Stimulated activated CD4-positive, alpha-beta T cell treated with anti-CD3 and anti-CD28 coated beads, Interleukin-4, amount 100 ng/mL, for 4 hours (primary cell): ENCODE measurements at places on chromosomes 16 and 17.
A peak's percentile ranks its signal among the peaks of the same experiment; 100 is the strongest.

DNA sequence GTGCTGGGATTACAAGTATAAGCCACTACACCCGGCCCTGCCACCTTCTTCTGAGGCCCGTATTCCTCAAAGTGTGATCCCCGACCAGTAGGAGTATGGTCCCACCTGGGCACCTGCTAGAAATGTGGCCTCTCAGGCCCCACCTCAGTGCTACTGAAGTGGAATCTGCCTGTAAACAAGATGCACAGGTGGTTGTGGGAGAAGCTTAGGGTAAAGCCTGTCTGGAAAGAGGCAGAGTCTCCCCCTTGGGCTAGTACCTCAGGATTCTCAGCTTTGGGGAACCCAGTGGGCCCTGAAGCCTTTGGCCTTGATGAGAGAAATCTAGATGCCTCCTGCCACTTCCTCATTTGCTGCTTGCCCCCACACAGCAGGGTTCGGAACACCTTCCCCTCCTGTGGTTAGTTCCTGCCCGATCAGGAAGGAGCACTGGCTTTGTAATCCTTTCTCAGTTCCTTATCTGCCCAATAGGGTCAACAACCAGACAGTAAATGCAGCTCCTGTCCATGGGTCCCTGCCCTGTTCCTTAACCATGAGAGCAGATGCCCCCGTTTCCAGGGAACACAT lies 25.2 kb downstream of the TK2 start:
- no peak for DNase-seq

DNA sequence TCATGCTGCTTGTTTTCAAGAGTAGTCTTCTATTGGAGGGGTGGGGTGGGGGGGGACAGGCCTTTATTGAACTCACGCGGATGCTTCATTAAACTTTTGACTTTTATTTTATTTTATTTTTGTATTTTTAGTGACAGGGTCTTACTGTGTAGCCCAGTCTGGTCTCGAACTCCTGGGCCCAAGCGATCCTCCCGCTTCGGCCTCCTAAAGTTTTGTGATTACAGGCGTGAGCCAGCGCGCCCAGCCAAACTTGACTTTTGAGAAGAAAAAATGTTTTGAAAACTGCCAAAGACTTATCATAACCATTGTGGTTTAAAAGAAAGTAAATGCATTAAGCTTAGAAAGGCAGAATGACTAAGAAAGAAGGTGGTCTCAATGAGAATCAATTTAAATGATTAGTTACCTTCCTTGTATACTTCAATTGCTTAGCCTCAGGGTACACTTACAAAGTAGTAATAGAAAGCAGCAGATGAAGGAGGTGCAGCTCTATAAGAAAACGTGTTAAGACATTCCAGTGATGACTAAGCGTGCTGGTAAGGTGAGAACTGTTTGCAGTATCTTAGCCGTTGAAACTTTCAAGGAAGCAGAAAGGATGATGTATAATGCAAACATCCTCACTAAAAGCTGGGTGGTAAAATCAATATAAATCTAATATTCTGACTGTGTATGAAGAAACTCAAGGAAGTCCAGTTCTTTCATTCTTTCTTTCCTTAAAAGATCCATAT lies 1.2 kb downstream of the AP2B1 start:
- no peak for DNase-seq

DNA sequence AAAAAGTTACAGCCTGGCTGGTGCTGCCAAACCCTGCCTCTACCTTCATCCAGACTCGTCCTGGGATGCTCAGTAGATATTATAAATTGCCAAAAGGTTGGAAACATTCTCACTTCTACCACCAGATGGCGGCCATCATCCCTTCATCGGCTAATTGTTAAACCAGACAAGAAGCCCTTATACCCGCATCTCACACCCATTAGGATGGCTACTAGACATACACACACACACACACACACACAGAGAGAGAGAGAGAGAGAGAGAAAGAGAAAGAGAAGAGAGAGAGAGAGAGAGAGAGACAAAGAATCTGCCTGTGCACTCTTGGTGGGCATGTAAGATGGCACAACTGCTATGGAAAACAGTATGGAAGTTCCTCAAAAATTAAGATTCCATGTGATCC lies 15.0 kb upstream of the SCIMP start:
- peak; percentile 55 for DNase-seq

- DNase-seq, result no peak
Measured at GRCh38 chr16:48507391-48507790, 102.6 kb downstream of the N4BP1 start.

- no peak for DNase-seq
Measured at GRCh38 chr17:43846963-43847371, at the start of gene CD300LG. CD300LG (plus strand) TSS chr17:43847176; CDS start chr17:43847217, 41 bp downstream.

GRCh38 chr17:48439875-48440505 lies 10.0 kb upstream of the SKAP1 start:
- DNase-seq, result no peak

GRCh38 chr16:81004646-81005353 lies 1.9 kb downstream of the CMC2 start:
- no peak for DNase-seq

DNA sequence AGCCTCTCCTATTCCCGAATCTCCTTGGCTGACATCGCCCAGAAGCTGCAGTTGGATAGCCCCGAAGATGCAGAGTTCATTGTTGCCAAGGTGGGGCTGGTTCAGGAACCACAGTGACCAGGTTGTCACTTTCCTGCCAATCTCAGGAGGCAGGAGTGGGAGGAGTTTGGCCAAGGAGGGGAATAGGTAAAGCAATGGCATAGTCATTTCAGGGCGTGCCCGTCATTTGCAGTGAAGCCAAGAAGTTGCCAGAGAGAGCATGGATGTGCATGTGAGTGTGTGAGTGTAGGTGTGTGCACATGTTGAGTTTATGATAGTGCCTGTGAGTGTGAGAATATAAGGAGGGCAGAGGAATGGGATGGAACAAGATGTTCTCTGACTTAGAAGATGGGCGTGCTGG lies 14.8 kb downstream of the PSMD3 start:
- DNase-seq, result no peak

- DNase-seq, result no peak
Measured at GRCh38 chr17:51657224-51657623, 396.9 kb downstream of the UTP18 start.

DNA sequence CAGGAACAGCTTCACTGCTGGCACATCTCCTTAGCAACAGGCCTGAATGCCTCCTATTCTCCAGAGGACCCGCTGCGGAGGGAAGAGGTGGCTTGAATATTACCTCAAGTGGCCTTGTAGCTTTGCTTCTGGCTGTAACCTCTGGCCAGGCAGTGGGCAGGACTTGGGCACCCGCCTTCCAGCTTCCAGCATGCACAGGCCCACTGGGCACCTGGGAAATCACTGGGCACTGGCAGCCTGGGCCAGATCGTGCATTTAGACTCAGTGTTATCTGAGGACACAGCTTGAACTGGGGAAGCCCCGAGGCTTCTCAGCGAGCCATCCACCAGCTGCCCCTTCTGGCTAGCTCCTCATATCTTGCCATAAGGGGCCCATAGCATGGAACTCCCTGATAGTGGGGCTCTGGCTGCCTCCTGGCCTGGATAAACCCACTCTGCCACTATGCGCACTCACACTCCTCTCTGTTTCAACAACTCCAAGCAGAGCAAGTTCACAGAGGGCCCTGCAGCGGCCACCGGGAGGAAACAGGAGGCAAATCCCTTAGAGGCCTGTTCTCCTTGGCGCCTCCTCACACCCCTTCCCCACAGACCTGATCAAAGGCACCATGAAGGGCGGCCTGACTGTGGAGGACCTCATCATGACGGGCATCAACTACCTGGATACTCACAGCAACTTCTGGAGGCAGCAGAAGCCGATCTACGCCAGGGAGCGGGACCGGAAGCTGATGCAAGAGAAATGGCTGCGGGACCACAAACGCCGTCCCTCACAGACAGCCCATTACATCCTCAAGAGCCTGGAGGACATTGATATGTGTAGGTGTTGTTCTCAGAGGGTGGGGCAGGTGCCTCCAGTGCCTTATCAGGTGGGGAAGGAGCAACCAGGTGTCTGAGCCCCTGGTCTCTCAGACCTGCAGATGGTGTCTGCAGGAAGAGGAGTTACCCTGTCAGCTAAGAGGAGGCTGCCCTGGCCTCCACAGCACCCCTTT lies 7.8 kb downstream of the ODAD4 start:
- DNase-seq, result no peak

GRCh38 chr16:68386628-68387027 lies 61.7 kb downstream of the SMPD3 start:
- no peak for DNase-seq

- DNase-seq, result no peak
Measured at GRCh38 chr17:74682028-74682427, 30.7 kb downstream of the CD300LF start.

- no peak for DNase-seq
Measured at GRCh38 chr17:78535273-78536197, 41.7 kb downstream of the DNAH17 start.

DNA sequence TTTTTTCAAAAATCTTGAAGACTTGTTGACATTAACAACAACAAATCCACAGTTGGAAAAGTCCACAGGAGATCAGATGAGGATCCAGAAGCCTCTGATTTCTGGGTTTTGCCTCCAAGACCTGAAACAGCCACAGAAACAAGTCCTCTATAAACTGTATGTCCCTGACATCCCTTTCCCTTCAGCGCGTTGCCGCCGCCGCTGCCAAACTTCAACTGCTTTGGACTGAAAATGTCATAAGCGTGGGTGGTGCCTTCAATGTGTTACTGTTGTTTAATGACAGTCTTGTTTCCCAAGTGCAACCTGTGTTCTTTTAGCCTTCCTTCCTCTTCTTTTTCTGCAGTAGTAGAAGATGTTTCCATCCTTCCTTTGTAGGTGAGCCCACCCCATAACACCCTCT lies 334.9 kb downstream of the SHISA9 start:
- DNase-seq, result no peak

- peak; percentile 41 for DNase-seq
Measured at GRCh38 chr16:85275533-85276249, 163.4 kb upstream of the CIBAR2 start.

- no peak for DNase-seq
Measured at GRCh38 chr17:4543557-4544026, 11.6 kb downstream of the MYBBP1A start.

GRCh38 chr17:81735264-81736102 lies 23.4 kb downstream of the SLC25A10 start:
- no peak for DNase-seq

DNA sequence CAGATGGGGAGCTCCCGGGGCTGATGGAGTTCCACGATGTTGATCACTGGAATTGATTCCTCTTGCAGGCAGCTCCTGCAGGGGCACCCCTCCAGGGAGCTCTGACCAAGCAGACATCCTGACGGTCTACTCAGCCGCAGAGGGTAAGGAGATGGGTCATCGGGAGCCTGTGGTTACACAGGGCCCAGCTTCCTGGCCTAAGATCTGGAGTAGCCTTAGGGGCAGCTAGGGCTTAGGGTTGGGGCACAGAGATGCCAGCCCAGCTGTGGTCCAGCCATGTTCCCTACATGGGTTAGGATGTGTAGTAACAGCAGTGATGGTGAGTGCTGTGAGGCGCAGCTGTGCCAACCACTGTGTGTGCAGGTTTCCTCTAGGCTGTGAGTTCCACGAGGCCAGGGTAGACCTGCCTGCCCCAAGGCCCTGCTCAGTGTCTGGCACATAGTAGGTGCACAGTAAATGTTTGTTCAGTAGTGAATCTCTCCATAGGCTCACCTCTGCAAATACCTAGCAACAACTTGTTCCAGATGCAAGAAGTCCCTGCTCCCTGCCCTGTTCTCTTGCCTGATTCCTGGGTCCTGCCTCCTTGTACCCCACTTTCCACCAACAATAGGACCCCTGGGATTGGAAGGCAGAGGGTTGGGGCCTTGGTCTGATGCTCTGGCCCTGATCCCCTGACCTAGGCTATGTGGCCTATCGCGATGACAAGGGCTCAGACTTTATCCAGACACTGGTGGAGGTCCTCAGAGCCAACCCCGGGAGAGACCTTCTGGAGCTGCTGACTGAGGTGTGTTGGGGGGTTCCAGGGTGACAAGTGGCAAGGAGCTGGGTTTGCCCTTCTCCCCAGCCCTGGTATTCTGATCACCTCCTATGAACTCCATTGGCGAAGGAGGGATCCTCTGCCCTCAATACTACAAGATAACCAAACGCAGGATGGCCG lies 13.7 kb downstream of the ZNF213 start:
- DNase-seq, result no peak

GRCh38 chr16:54286090-54286365 lies 559 bp downstream of the IRX3 start:
- DNase-seq, result no peak

- no peak for DNase-seq
Measured at GRCh38 chr17:68835071-68835470, 120.1 kb downstream of the ABCA8 start.

DNA sequence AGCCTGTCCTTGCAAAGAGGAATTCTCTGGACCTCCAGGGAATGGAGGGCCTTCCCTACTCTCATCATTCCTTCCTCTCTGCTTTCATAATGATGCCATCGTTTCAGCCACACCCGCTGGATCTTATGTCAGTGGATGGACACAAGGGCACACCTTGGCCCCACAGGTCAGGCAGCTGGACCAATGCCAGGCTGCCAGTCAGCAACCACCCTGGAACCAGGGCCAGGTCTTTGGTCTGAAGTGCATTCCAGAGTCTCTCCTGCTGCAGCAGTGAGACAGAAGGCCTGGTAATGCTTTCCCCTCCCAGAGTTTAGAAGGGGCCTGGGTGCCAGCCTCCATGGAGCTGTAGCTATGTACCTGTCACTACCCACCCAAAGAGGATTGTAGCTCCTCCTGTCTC lies 7.4 kb downstream of the C1QL1 start:
- DNase-seq, result no peak

- DNase-seq, result no peak
Measured at GRCh38 chr16:20515688-20516090, 60.5 kb downstream of the ACSM2B start.

DNA sequence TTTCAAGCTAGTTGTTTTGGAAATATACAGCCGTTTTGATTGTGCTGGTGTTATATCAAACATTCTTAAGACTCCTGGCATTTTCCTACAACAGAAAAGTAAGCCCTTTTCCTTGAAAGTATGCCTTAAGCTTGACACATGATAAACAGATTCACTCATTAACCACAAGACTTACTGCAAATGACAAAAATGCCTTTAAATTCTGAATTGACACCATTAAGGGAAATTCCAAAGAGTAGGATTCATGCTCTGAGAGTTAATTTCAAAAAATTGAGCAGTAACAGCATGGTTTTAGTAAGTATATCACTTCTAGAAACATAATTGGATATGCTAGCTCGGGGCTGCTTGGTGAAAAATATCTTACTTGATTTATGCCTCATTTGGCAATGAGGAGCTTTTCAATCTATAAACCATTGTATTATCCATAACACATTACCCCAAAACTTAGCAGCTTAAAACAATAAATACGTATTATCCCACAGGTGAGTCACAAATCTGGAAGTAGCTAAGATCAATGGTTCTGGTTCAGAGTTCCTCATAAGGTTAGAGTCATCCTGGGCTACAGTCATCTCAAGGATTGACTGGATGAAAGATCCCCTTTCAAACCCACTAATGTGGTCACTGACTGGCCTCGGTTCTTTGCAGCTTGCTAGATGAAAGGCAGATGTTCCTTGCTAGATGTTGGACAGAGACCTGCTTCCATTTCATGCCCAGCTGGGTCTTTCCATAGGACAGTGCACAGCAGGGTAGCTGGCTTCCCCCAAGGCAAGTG lies 8.2 kb upstream of the PHAF1 start:
- no peak for DNase-seq

- peak; percentile 42 for DNase-seq
Measured at GRCh38 chr16:84603140-84603816, 14.6 kb downstream of the COTL1 start.

GRCh38 chr17:66185862-66186261 lies 6.1 kb downstream of the CEP112 start:
- no peak for DNase-seq
